Fibroblast of skin of right quadriceps (primary cell): ENCODE measurements at places on chromosomes 7 and 10.
A peak's percentile ranks its signal among the peaks of the same experiment; 100 is the strongest.

GRCh38 chr7:35878351-35878750, 77.5 kb downstream of the SEPTIN7 start:
- DNase-seq, result peak; percentile 80

GRCh38 chr10:44132361-44133289, 252.3 kb downstream of the CXCL12 start:
- peak; percentile 28 for DNase-seq

DNA sequence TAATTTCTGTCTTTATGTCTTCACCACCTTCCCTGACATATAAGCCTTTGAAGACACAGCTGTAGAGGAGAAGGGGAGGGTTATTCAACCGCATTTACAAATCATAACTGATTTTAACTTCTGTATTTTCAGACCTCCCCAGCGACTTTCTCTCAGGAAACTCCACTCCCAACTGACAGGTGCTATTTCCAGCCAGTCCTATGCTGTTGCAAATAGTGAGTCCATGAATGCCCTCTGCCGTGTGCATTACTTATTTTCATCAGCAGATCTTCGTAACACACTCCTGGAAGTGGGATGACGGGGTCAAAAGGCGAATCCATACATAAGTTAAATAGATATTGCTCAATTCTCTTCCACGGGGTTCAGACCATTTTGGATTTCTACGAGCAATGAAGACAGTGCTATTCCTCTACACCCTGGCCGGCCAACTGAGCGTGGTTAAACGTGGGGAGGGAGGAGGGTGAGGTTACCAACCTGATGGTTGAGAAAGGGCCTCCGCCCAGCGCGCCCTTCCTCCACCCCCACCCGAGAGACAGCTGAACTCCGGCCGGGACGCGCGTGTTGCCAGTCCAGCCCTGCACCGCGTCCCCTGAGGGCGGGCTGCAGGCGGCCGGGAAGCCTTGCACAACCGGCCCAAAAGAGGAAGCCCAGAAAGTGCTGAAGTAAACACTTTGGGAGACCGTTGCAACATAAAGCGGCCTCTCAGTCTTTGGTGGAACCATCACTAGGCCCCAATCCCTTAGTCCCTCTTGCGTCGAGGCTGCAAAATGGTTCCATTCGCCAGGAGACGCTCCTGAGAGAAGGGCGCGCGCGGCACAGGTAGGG, at the start of gene APBB1IP:
TSS of gene APBB1IP (plus strand) at position 705 of the 825 bp plus-strand sequence. CDS start 53,986 bp downstream, outside the sequence.
- DNase-seq, result peak; percentile 4

DNA sequence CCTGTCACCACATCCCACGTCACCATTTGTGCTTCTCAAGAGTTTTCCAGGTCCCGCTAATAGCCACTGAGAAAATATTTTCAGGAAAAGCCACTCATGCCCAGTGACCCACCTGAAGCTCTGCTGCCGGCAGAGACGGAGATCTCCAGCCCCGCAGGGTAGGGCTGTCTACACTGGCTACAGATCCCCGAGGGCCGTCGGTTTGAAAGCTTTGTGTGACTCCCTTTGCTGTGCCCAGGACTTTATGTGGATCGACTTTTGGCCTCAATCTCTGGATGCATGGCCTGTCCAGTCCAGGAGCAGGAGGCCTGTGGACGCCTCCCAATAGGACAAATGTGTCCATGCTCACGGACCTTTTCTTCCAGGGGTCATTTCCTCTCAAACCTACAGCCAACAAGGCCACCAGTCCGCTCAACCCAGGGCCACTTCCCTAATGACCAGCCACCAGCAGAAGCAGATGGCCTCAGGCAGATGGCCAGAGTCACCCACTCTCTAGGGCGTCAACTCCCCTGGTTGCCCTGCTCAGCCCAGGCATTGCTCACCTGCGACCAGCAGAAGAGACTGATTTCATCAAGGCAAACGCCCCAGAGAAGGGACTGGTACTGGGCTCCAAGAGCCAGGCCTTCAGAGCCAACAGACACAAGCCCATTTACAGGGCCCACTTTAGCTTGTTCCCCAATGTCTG, 76.4 kb downstream of the OAT start:
- DNase-seq, result no peak

- no peak for DNase-seq
Observed at GRCh38 chr7:124086843-124087242, 54.0 kb upstream of the TMEM229A start.

- peak; percentile 75 for DNase-seq
Observed at GRCh38 chr10:103295374-103296015, 18.6 kb downstream of the INA start.

GRCh38 chr7:116561697-116562483, 37.1 kb downstream of the CAV1 start:
- no peak for DNase-seq

DNA sequence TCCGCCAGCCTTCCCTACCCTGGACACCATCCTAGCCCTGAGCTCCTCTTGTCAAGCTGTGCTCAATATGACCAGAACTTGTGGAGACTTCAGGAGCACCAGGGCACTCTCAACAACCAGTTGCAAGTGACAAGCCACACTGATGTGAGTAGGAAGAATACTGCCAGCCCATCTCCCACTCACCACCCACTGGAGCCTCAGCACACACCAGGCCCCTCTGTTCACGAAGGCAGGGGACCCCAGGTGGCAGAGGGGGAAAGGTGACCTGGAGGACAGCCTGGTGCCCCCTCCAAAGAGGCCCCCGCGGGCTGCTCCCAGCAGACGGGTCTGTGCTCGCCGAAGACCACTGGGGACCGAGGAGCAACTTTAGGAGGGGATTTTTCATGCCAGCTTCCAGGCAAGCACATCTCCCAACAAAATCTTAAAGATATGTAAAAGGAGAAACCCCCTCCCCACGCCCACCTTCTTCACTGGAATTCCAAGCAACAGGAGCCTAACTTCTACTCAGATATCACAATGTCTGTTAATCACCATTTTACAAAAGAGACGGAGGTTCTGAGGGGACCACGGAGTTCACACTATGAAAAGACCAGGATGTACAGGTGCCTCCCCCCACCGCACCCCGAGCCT, 1.0 kb downstream of the MMD2 start:
- no peak for DNase-seq

- no peak for DNase-seq
Observed at GRCh38 chr7:157587051-157587804, 250.4 kb downstream of the DNAJB6 start.

DNA sequence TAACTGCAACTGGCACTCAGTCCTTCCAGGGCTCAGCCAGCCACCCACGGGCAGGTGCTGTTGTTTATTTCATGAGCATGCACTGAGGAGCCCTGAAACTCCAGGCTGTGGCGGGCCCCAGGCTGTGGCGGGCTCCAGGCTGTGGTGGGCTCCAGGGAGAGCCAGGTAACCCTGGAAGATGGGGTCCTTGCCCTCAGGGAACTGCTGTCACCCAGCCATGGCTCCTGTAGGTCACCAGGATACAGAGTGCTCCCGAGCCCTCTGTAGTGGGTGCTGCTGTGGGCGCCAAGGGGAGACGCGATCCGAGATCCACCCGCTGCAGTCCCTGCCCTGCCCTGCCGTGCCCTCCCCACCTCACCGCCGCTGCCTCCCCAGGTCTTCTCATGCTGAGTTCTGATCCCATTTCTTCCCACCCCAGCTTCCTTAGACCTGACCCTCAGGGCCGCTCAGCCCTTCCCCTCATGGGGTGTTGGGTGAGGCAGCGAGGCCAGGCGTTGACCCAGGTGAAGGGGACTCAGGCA, 29.6 kb downstream of the LRRC27 start:
- DNase-seq, result no peak

GRCh38 chr7:24283897-24284698, at the start of gene NPY:
TSS of gene NPY (plus strand) at chr7:24284190. CDS start at chr7:24285241, 1,051 bp downstream.
- no peak for DNase-seq

DNA sequence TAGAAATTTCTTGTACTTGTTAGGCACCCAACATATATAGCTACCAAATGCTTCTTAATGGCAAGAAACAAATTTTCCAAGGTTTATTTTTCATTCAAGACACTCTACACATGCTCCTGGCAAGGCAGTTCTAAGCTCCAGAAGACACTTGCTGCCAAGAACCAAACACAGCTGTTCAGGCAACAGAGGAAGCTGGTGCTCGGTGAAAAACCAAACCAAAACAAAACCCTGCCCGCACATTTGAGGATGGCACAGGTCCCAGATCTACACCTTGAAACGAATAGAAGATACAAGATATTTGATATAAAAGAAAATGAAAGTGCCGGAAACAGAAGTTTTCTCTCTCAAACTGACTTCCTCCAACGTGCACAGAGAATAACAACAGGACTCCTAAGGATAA, 4.9 kb upstream of the DNTT start:
- DNase-seq, result no peak

DNA sequence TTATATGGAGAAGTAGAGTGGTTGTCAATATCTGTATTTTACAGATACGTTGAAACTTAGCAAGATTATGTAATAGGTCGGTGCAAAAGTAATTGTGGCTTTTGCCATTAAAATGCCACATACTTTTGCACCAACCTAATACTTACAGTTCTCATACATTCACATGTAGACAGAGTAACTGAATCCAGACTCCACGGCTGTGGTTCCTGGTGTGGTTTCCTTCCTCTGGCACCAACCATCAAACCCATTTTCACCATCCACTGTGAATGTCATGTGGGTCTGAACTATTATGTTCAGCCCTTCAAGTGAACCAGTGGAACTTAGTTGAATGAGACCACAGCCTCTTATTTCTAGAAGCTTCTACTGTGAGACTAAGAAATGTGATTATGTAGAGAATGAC, 31.5 kb upstream of the SLIT1 start:
- peak; percentile 37 for DNase-seq

DNA sequence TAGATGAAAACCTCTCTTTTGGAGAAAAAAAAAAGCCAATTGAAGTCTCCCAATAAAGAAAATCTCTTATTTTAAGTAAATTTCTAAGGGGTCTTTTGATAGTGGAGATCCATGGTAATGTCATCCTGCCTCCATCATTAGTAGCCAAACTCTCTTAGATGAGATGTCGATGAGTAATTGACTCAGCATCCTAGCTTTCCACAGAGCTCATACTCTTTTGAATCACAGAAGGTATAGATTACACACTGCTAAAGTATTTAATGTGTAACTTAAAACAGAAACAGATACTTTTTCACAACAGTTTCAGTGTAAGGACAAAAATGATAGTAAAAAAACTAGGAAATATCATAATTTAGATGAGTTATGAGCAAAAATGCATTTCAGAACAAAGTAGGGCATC, 19.4 kb downstream of the MAGI2 start:
- peak; percentile 84 for DNase-seq

GRCh38 chr10:132203256-132204077, 16.7 kb downstream of the DPYSL4 start:
- no peak for DNase-seq

GRCh38 chr10:75195035-75195763, 15.4 kb upstream of the VDAC2 start:
- DNase-seq, result peak; percentile 69

- DNase-seq, result no peak
Observed at GRCh38 chr7:150965273-150965830, 12.8 kb downstream of the KCNH2 start.

- DNase-seq, result peak; percentile 27
Observed at GRCh38 chr10:73413108-73413527, 740 bp downstream of the ANXA7 start.

GRCh38 chr7:36667007-36667745, 57.1 kb downstream of the AOAH start:
- peak; percentile 37 for DNase-seq
